ENCODE measurements at places on chromosomes 3 and 15.

- no peak for DNase-seq
These were observed 30.8 kb upstream of the MINAR1 start for GRCh38 chr15:79401301-79401700.

DNA sequence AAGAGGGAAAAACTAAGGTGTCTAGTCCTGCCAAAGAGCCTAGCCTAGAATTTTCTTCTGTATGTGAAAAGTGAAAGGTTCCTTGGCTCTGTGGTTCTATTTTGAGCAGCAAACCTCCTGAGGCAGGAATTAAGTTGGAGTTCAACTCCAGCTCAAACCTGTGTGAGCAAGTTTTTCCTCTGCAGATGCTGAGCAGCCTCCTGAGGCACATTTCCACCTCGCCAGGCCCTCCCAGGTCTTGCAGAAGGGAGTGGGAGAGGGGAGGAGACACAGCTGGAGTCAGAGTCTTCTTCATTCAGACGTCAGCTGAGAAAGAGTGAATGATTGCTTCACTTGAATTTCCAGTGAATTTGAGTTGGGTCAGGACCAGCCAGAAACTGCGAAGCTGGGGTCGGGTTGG lies 69.5 kb upstream of the ETV5 start:
- no peak for DNase-seq

GRCh38 chr3:72579581-72580245 lies 268.5 kb downstream of the SHQ1 start:
- DNase-seq, result no peak

- no peak for DNase-seq
These were observed 19.4 kb downstream of the CMTM8 start for GRCh38 chr3:32257641-32258438.

GRCh38 chr3:2266606-2267005 lies 167.9 kb downstream of the CNTN4 start:
- no peak for DNase-seq

- DNase-seq, result no peak
These were observed 33.9 kb upstream of the NANOGP8 start for GRCh38 chr15:35118960-35119359.

GRCh38 chr3:56251343-56251945 lies 216.8 kb downstream of the ERC2 start:
- DNase-seq, result no peak

DNA sequence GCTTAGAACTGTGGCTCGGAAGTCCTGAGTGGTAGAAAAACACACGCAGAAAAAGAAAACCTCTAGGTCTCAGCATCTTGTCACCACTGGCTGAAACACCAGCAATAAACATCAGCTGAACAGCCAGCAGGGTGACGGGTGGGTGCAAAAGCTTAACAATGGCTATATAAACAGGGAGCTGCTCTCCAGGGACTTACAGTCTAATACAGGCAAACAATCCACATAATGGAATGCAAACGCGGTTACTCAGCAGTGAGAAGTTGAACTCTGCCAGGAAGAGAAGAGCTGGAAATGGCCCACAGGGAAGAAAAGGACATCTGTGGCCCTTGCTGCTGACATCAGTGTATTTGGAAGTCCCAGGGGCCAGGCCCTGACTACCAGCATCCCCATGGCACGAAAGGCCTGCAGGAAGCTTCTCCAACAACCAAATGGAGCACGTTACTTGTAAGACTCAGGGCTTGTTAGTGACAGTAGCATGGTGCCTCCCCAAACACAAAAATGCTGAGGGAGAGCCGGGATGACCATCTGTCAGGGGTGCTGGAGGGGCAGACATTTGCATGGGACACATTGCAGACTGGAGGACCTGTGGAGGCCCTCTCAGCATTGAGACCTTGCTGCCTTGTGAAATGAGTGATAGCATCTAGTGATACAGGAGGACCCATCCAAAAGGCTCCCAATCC lies 3.0 kb downstream of the HEG1 start:
- no peak for DNase-seq

GRCh38 chr3:4750306-4750968 lies 228.8 kb upstream of the BHLHE40 start:
- DNase-seq, result no peak

DNA sequence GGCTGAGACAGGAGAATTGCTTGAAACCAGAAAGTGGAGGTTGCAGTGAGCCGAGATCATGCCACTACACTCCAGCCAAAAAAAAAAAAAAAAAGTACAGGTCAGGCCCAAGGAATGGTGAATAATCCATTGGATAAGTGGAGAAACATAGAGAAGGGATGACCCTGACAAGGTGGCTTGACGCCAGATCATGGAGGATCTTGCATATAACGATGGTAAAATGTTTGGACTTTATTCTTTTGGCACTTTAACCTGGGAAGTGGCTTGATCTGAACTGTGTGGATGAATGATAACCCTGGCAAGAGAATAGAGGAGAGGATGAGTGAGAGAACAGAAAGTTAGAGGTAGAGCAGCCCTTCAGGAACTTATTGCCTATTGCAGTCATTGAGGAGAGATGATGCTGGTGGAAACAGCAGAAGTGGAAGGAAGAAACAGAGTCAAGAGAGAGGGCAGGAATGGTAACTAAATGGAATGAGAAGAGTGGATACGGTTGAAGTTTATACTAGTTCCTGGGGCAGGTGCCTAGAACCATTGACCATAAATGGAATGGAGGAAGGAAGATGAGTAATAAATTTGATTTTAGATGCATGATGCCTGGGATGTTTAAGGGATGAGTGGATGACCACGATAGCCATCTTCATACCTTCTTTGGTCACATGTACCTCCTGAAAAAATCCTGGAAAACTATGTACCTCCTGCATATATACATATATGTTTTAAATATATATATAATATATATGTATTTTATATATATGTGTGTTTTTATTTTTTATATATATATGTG lies 57.8 kb downstream of the BLM start:
- no peak for DNase-seq

GRCh38 chr3:144585953-144586352 lies 614.3 kb downstream of the DIPK2A start:
- no peak for DNase-seq

- DNase-seq, result no peak
These were observed 70.7 kb downstream of the DCLK3 start for GRCh38 chr3:36693670-36694069.
